ENCODE measurements at places on chromosomes 12 and 14.

DNA sequence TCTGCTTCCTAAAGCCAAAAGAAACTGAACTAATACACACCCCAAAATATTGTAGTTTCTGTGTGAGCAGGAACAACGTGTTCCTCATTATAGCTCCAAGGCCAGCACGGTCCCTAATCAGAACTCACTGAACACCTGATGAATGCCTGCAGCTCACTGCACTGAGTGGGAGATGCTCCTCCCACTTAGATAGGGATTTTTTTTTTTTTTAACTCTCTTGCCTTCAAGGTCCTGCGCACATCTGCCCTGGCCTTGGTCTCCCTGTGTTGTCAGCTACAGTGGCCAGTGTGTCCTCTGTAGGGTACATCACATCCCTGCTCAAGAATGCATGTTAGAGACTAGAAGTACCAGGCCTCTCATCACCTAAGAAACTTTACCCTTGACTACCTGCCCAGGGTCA is 44.3 kb upstream of the TMPO start:
- DNase-seq, result no peak

DNA sequence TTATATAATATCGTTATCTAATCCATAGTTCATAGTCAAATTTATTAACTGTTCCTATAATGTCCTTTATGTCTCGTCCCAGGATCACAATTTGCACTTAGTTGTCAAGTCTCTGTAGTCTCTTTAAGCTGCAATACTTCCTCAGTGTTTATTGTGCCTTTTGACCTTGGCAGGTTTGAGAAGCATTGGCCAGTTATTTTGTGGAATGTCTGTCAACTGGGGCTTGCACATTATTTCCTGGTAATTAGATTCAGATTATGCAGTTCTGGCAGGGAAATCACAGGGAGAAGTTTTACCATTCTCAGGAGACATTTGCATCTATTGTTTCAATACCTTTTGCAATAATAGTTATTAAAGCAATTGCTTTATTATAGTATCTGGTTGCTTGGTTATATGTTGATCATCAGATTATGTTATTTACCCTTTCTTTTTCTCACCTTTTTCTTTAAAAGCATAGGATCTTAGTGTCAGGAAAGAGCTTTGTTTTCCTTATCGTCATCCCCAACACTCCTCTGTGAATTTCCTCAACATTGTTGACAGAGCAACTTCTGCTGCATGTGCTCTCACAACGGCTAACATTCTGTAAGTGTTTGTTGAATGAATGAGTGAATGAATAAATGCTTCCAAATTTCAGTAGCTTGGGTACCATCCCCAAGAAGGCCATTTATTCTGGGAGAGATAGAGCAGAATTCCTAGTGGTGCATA is 3.7 kb upstream of the ART4 start:
- no peak for DNase-seq

GRCh38 chr14:93073358-93073707 is 42.4 kb downstream of the ITPK1 start:
- no peak for DNase-seq

GRCh38 chr12:62138527-62138926 is 121.7 kb upstream of the USP15 start:
- no peak for DNase-seq

DNA sequence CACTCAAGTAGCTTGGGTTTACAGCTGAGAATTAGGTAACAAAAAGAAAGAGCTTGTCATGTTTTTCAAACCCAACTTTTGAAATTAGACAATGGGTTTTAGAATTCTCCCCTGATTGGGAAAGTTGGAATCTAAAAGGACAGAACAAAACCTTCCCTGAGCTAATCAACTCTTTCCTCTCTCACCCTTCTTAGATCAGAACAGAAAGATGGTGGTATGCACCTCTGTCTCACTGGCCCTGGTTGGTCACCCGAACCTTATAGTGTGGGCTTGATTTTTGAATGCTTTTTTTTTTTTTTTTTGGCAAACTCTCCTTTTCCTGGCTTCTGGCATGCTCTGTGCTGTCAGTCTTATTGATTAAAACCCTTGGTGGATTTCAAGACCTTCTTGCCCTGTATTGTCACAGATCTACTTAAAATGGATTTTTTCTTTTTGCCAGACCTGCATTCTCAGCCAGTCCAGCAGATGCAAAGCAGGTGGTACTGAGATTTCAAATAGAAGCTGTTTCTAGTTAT is 251.1 kb upstream of the RMST start:
- DNase-seq, result no peak

- DNase-seq, result peak; percentile 50
Measured at GRCh38 chr14:24838945-24839616, 205.1 kb upstream of the GZMB start.

DNA sequence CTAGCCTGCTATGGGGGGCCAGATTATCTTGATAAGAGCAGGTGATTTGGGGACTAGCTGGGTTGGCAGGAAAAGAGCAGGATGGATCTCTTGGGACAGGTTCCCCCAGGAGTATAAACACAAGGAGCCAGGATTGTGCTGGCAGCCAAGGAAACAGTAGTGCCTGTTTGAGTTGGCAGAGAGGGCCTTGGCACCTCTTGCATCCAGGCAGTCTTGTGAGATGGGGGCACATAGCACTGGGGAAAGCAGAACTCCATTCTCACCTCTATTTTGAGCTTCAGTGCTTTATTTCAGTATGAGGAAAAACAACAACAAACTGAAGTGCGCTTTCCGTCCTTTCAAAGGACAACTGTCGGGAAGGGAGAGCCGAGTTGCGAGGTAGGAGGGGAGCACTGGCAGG is 9.4 kb upstream of the UNC119B start:
- DNase-seq, result no peak

DNA sequence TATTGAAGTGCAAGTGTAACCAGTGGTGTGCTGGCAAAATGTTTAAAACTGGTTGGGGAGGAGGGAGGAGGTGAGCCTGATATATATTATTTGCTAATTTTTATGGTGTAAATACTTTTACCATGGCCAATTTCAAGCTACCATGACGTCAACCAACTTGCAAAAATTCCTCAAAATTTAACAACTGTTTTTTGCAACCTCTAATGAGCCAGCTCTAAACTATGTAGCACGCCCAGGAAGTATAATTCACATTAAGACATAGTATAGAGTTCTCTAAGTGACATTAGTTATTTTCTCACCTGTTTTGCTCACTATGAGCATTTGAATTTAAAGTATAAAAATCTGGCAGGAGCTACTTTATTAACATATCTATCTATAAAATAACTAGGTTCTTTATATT is 41.4 kb downstream of the ATL1 start:
- peak; percentile 20 for DNase-seq

GRCh38 chr14:106681568-106681967 is 1155.2 kb downstream of the TMEM121 start:
- no peak for DNase-seq

DNA sequence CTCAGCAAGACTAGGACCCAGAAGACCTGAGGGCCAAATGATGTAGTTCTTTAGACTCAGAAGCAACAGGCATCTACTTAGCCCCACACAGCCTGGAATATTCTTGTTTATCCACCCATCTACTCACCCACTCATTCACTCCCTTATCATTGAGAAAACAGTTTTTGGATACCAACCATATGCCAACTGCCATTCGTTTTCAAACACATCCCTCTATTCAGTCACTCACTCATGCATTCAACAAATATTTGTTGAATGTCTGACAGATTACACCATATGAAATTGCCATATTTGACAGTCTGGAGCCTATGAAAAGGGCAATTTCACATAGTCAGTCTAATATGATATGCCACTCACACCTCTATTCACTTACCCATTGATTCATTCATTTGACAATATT is 103.2 kb downstream of the NT5DC3 start:
- DNase-seq, result no peak

DNA sequence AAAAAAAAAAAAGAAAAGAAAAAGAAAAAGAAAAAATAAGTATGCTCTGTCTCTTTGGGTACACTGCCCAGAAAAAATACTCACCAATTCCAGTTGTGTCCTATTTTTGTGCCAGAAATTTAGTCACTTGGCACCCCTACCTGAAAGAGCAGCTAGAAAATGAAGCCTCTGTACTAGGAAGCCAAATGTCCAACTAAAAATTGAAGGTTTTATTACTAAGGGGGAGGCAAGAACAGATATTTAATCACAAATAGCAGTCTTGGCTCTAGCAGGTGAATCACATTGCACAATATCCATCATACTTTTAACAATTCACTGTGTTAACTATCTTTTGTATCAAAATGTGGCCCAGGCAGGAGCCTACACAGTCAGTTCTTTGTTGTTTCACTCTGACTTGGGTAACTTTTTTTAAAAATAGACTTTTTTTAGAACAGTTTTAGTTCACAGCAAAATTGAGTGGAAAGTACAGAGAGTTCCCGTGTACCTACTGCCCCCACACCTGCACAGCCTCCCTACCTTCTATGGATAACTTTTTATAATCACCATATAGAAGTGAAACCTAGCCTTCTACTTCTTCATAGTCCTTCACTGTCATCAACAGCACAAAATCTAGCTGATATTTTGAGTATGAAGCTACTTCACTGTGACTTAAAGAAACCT is 87.1 kb upstream of the ATF7IP start:
- no peak for DNase-seq

DNA sequence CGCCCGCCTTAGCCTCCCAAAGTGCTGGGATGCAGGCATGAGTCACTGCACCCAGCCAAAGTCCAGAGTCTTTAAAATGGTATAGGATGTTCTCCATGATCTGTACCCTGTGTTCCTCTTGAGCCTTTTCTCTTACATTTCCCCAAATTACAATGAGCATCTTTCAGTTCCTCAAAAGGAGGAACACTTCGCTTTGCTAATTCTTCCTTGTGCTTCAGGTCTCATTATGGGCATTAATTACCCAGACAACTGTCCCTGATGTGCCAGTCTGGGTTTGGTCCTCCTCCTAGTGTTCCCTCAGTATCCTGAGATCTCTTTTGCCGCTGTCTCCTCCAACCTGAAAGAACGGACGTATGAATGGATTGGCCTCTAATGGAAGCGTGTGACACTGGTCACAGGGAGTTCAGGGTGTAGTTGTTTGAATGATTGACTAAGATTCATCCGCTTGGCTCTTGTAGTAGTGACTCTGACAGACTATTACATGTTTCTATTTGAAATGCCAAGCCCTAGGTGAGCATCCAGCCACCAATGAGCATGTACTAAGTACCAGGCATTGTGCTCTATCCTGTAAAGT is 8.2 kb downstream of the PRKCH start:
- DNase-seq, result no peak

DNA sequence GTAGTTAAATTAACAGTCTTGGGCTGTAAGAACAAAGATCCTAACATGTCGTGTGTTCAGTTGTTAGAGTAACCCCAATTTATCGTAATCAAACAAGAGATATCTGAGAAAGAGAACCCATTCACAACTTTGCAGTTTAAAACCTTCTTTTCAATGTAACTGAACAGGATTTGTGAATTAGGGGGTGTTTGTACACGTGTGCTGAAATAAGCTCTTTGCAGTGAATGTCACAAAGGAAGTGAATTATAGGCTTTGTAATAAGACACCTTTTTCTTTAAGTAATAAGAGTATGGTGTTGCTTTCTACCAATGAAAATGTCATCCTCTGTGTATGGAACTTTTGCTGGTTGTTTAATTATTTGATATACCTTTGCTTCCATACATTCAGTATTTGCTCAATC is 114.0 kb downstream of the ALX1 start:
- DNase-seq, result no peak

GRCh38 chr12:51751661-51752060 is 96.9 kb downstream of the FIGNL2 start:
- no peak for DNase-seq

DNA sequence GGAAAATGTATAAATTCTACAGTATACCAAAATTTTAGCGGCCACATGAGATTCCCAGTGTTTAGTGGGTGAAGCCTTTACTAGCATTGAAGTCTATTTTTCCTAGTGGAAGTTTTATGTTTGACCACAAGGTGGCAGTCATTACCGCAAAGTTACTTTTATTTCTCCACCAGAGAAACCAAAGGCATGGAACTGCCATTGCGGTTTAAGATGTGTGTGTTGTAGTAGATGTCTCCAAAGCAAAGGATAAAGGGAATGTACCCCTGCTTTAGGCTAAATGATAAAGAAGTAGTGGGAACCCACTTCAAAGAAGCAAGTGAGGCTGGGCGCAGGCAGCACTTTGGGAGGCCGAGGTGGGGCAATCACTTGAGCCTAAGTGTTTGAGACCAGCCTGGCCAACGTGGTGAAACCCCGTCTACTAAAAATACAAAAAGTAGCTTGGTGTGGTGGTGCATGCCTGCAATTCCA is 140.5 kb downstream of the PRKCH start:
- peak; percentile 80 for DNase-seq

Data from fibroblast of skin of right quadriceps (primary cell).